ENCODE measurements at places on chromosomes 16 and 17.
A peak's percentile ranks its signal among the peaks of the same experiment; 100 is the strongest.

DNA sequence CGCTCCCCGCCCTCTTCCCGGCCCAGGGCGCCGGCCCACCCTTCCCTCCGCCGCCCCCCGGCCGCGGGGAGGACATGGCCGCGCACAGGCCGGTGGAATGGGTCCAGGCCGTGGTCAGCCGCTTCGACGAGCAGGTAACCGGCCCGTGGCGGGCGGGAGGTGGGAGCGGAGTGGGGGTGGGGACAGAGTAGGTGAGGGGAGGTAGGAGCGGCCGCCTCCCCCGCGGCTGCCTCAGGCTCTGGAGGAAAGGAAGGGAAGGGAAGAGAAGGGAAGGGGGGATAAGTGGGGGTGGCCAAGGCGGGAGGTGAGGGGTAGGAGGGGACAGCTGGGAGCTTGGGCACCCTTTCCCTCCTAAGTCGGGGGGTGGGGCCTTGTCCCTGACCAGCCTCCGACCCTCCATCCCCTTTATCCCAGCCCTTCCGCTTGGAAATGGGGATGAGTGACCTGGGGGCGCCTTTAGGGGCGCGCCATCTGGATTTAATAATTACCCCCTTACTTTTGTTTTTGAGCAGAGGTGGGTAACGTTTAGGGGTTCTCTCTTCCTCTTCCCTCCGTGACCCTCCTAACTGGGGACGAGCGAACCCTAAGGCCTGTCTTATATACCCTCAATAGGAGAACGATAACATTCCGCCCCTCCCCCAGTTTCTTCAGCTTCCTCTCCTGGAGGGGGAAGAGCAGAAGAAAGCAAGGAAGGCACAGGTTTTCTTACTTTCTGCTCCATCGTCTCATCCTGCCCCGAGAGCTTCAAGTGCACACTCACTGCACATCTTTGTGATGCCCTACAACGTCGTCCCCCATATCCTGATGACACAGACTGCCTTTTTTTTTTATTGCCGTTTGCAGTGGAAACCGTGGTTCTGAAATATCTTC lies 694 bp downstream of the NF1 start:
- DNase-seq, result no peak

DNA sequence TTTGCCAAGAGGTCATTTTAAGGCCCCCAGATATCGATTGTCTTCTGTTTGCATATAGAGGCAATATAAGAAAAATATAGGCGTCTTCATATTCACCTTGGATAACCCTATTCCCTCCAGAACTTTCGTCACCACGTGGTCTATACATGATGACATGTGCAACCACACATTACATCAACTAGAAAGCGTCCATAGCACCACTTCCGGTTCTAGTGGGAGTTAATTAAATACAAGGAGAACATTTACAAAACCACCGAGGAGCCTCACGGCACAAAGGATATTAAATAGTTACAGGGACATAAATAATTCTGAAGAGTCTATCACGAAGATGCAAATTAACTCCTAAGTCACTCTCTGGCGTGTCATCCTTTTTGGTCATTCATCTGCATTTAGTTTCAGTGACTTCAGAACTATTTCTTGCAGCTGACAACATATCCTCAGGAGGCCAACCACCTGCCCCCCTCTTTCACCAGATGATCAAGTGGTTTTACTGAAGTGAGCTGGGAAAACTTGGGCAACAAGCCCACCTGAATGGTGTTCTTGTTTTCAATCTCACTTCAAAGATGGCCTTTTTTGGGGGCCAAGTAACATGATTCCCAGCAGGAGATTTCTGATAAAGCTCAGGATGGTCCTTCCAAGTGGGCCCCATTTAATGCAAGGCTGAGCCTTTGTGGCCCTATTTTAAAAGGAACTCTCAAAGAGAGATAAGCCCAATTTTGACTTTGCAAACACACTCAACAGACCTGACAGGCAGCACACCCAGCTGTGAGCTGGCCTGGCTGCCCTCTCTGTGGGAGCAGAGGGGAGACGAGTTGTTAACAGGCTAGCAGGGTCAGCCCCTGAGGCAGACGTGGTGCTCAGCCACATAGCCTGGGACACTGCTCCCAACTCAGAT lies 15.3 kb downstream of the CMTM3 start:
- no peak for DNase-seq

DNA sequence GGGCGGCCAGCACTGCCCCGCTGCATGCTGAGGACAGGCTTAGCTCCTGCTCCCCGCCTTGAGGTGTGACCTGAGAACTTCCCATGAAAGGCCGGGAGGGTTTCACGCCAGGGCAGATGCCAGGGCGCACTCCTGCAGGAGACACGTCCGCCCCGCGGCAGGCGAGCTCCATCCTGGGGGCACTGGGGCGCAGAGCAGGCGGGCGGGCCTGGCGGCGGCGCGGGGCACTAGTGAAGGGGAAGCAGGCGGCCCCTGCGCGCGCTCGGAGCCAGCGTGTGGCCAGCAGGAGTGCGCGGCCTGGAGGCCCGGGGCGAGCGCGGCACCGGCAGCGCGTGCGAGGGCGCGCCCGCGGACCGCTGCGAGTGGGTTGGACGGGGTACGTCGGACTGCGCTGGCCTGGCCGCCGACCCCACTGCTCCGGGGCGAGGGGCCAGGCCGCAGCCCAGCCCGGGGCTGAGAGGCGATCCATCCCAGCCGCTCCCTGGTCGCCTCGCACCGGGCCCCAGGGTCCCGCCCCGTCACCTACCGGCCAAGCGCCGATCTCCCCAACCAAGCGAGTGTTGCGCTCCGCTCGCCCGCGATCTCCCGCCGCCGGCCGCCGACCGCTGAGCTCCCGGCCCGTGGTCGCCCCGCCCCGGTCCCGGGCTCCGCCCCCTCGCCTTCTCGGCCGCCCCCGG lies at the start of gene MAP3K14:
Gene MAP3K14, minus strand, starts transcription at position 587 of the 677 bp plus-strand sequence. CDS start 26,275 bp downstream, outside the sequence.
- peak; percentile 34 for DNase-seq

DNA sequence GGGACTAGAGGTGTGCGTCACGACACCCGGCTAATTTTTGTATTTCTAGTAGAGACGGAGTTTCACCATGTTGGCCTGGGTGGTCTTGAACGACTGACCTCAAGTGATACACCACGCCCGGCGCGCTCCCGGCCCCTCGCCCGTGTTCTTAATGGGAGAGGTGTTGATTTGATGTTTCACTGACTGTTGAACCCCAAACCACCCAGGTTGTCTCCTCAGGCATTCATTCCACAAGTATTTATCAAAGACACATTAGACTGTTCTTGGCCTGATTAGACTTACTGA lies 1.4 kb downstream of the CENPN start:
- DNase-seq, result no peak

GRCh38 chr17:64378890-64379354 lies 11.7 kb downstream of the PECAM1 start:
- no peak for DNase-seq

GRCh38 chr17:4309897-4310296 lies 46.1 kb upstream of the ANKFY1 start:
- no peak for DNase-seq

DNA sequence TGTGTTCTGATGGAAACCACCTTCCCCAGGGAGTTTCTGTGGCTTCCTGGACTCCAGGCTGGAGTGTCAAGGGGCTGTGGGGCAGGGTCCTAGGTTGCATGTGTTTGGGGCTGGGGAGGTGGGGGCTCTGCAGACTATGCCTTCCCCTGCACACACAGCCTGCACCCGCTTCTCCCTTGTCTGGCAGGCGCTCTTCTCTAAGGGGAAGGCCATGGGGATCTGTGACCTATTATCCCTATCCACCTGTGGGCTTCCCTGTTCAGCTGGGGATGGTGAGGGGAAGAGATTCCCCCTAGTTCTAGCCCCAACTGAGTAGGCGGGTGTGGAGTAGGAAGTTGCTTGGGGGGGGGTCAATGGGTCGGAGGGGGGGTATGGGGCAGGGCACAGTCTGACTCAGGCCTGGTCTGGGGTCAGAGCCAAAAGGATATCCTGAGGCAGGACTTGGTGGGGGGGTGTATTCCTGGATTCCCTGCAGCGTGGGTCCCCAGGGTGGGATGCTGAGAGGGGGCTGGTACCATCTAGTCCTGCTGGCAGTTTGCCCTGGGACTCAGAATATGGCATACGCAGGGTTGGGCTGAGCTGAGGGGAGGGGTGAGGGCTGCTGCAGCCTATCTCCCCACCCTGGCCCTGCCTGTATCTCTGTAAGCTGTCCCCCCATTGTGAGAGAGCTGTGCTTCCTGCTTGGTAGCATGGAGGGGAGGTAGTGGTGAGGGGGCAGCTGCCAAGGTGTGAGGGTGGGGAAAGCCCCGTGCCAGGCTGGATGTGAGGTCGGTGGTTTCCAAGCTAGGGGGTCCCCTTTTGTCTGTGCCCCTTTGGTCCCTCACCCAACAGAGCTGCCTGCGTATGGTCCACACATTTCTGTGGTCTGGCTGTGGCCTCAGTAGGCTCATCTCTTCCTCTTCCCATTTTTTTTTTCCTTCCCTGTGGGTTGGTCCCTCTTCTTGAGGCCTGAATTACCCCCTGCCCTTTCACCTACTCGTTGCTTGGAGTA lies 14.7 kb downstream of the RARA start:
- DNase-seq, result no peak

DNA sequence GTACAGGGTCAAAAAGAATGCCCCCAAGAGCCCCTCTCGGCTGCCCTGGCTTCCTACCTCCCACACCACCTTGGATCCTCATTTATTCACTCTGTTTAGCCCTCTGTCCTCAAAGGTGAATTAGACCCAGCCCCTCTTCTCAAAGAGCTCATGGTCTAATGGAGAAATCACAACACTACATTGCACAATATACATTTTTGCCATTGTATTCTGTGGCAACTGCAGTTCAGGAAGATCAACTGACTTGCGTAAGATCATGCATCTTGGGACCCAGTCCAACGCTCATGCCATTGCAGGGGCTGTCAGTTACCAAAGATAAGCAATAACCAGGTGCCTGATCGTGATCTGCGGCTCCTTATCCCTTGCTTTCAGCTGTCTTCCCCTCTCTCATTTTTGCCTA lies 1.4 kb downstream of the KRT38 start:
- DNase-seq, result no peak

DNA sequence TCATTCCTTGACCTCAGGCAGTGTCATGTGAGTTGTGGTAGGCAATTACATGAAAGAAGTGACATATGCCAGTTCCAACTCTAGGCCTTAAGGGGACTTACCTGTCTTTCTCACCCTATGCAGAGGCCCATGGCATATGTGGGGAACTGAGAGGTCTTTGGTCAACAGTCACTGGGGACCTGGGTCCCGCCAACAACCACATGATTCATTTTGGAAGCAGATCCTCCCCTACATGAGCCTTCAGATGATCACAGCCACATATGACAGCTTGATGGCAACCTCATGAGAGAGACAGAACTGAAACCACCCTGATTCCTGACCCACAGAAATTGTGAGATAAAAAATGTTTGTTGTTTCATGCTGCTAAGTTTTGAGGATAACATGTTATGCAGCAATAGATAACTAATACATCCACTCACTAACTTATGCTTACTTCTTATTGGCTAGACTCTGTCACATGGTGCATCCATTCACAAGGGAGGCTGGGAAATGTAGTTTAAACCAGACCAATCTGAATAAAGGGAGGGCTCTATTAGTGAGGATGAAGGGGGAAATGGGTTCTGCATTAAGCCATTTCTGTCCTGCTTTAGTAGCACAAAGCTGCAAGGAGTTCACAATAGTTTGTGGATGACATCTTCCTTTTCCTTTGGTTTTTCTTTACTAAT lies 298.2 kb downstream of the HAPSTR1 start:
- no peak for DNase-seq

GRCh38 chr17:40803617-40804082 lies 3.9 kb upstream of the KRT28 start:
- DNase-seq, result peak; percentile 66

GRCh38 chr17:79997011-79997660 lies 38.5 kb downstream of the TBC1D16 start:
- DNase-seq, result peak; percentile 28

- DNase-seq, result no peak
These were observed 10.7 kb upstream of the NOS2 start for GRCh38 chr17:27810902-27811557.

DNA sequence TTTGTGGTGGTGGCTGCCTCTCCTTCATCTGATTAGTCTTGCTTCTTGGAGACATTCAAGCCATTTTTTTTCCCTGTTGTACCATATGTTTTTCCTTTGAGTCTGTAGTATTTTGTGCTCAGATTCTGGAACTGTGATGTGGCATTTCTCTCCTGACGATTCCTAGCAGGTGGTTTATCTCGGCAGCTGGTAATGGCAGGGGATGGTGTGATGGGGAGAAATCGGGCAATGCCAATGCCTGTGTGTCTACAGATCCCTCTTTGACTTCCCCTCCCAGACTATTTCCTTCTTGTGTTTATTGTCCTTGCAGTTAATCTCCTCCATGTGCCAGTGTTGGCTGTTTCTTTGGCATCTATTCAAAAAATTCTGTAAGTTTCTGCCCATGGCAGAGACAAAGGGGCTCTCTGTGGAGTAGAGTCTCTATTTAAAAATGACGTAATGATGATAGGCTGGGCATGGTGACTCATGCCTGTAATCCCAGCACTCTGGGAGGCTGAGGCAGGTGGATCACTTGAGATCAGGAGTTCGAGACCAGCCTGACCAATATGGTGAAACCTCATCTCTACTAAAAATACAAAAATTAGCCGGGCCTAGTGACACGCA lies 90.2 kb upstream of the ERCC4 start:
- DNase-seq, result no peak

GRCh38 chr17:80990921-80991644 lies 558 bp upstream of the CHMP6 start:
- no peak for DNase-seq

- no peak for DNase-seq
These were observed 49.4 kb downstream of the IQCK start for GRCh38 chr16:19767497-19767896.

- DNase-seq, result no peak
These were observed 3.9 kb upstream of the WFIKKN1 start for GRCh38 chr16:626787-627453.

GRCh38 chr16:85162478-85163277 lies 50.4 kb upstream of the CIBAR2 start:
- no peak for DNase-seq

DNA sequence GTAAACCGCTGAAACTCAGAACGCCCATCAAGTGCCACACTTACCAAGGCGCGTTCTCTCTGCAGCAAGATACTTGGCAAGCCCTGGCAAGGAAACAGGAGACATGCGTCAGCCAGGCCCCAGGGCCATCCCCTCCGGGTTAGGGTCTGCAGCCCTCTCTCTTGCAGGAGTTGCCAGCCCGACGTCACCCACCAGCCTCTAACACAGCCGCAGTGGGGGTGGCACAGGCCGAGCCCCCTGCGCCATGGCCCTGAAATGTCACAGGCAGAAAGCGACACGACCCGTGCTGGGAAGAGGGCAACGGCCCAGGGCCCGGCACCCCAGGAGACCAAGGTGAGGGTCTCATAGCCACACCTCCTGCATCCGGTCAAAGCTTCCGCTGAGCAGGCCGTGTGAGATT lies 21.9 kb downstream of the ELAC2 start:
- no peak for DNase-seq

GRCh38 chr17:52170963-52171572 lies 12.6 kb upstream of the CA10 start:
- no peak for DNase-seq

All from stimulated activated CD4-positive, alpha-beta T cell treated with anti-CD3 and anti-CD28 coated beads, Interleukin-1b, Interleukin-23, amount 100 ng/mL, for 24 hours (primary cell).